ENCODE measurements at places on chromosomes 2 and 18.

DNA sequence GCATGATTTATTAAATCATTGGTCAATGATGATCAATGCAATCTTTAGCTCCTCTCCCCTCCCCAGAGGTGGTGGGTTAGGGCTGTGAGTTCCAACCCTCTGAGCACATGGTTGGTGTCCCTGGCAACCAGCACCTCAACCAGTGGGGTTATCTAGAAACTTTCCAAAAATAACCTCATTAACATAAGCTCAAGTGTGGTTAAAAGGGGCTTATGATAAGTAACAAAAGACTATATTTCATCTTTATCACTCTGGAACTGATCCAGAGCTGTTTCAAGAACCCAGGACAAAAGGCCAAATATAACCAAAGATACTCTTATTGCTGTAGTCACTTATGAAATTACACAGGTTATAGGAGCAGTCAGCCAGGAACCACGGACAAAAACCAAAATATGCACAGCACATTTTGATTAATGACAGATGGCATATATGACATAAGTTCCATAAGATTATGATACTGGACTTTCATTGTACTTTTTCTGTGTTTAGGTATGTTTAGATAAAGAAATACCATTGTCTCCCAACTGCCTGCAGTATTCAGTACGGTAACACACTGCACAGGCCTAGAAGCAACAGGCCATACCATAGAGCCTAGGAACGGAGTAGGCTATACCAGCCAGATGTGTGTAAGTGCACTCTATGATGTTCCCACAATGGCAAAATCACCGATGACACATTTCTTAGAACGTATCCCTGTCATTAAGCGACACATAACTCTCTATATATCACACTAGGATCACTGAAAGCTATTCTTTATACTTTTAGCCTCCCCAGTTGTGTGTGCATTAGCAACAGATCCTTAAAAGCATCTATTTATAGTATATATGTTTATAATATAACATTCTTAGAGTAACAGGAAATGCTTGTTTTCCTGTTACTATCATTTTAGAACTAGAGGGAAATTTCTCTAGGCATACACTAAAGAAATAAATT lies 31.9 kb downstream of the KIDINS220 start:
- DNase-seq: no peak

- DNase-seq: no peak
Observed at GRCh38 chr2:68774569-68775271, 40.1 kb downstream of the ARHGAP25 start.

GRCh38 chr2:149173220-149173619 lies 134.7 kb downstream of the LYPD6B start:
- no peak for DNase-seq

DNA sequence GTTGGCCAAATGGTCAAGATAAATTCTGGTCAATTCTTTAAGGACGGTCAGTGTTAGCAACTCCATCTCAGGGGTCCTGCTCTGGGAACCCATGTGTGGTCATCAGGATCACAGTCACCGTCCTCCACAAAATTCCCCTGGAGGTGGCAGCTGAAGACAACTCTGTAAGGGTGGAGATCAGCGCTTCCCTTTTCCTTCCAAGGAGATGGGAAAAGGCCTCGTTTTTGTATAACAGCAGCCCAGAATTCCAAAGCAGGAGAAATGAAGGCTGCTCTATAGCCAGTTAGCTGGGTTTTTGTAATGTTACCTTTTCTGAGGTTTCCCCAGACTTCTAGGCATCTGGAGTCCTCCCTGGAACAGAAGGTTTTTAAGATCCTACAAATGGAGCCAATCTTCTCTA lies 334.8 kb downstream of the MYCN start:
- DNase-seq: no peak

DNA sequence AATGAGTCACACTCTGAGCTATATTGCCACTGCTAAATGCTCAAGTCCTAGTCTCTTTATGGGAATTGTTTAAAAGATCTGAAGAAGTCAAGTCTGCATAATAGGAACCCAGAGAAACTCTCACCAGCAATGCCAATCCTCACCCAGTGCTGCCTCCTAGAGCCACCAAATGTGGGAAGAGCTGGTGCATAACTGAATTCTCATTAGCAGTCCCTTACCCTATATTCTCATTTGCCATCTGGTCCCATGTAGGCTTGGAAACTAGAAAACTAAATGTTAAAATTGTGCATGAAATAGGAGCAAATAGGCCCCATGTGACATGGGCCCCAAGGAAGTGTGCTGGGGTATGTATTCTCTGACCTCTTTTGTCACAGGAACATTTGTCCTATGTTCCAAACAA lies 224.4 kb upstream of the SMAD2 start:
- DNase-seq: no peak

DNA sequence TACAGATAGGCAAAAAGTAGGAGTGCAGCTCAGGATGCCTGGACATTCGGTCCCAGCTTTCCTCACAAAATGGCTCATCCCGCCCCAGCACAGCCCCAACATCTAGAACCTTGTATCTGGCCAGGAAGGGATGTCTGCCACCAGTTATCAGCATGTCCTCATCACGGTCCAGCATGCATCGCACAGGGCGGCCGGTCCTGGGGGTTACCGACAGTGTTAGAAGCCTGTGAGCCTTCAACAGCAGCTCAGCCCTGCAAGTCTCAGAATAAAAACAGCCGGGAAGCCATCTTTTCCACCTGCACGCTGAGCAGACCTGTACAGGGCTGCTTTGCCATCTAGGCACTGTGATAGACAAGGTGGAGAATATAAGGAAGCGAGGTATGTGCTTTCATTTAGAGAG lies 49.2 kb downstream of the XDH start:
- DNase-seq: no peak

- no peak for DNase-seq
Observed at GRCh38 chr2:145108959-145109710, 589.2 kb upstream of the ZEB2 start.

GRCh38 chr18:77249569-77250500 lies at the start of gene GALR1:
Gene GALR1, plus strand, starts transcription at chr18:77249848. Its CDS starts 701 bp downstream, at chr18:77250549.
- DNase-seq: peak; percentile 68

- DNase-seq: no peak
Observed at GRCh38 chr18:36139245-36139644, 9.5 kb downstream of the ELP2 start.

- DNase-seq: no peak
Observed at GRCh38 chr18:63292831-63293683, 26.5 kb downstream of the BCL2 start.

Data from retina (tissue), 1 donor.